ENCODE measurements at places on chromosomes 13 and 19.

DNA sequence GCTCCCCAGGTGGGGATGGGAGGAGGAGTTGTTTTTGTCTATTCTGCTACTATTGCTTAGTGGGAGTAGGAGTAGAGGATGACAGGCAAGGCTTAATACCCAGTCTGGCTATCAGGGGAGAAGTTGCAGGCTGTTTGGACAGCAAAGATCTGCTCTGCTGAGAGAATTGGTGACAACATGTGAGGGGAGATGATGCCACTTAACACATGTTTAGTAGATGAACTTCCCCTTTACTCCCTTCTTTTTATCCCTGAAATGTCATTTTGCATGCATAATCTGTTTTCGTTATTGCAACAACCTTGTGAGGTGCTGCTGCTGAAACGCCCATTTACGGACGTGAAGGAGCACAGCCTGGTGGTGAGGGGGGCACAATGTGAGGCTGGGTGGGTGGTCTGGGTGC is 3.0 kb upstream of the CYP4F12 start:
- DNase-seq: no peak

DNA sequence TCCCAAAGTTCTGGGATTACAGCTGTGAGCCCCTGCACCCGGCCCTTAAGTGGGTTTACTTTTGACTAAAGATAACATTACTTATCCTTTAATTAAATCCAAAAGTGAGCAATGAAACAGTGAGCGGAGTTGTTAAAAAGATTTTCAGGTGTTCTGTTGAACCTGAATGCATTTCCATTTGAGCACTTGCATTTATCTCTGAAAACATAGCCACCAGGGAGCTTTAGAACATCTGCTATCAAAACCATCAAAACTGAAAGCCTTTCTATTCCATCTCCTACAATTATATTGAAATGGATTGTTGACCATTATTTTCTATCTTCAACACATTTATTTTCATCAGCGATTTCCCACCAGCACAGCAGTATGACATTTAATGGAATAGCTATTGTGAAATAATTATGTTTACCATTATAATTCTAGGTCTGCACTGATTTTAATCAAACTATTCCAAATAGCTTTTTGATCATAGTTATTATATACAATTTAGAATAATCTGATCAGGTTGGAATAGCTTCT is 269.0 kb downstream of the FGF14 start:
- no peak for DNase-seq

DNA sequence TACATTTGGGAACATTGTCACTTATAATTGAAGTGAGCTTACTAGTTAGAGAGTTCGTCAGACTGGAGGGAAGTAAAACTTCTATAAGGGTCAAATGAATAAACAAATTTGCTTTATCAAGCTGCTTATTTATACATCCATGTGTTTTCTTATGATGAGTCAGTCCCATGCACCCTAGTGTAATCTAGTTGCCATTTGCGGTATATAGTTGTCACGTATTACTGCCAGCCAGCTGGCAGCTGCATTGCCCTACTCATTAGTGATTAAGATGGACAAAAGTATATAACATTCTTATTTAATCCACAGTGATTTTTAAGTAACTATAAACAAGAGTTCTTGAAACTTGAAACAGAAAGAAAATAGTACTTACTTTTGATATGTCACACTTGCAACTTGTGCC is 182.4 kb downstream of the GPC6 start:
- DNase-seq: no peak

DNA sequence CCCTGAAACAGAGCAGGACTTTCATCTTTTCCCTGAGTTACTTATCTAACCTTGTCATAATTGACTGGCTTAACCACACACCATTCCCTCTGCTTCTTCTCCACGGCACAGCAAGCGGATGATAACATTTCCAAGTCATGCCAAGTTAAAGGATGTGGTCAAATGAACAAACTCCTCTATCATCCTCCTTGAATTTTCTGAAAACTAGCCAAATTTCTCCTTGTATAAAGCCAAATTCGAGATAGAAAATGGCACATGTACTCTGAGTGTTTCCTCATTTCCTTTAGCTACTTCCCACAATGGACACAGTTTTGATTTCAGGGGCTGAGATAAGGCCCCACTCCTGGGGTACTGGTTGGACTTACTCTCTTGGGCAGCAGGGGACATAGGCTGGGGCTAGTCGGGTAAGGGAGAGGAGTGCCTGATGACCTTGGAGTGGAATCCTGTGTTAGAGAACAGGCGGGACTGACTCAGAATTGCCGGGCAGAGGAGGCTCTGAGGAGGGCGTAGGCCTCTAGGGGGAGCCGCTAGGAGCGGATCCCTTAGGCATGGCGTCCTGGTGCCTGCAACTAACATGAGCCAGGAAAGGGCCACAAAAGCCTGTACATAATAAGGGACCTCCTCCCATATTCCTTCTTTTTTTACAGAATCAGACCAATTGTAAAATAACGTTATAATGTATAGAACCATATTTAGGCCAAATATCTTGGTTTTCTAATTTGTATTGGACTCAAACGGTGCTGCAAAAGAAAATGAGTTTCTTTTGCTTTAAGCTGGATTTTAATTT is 20.3 kb upstream of the TMTC4 start:
- no peak for DNase-seq

DNA sequence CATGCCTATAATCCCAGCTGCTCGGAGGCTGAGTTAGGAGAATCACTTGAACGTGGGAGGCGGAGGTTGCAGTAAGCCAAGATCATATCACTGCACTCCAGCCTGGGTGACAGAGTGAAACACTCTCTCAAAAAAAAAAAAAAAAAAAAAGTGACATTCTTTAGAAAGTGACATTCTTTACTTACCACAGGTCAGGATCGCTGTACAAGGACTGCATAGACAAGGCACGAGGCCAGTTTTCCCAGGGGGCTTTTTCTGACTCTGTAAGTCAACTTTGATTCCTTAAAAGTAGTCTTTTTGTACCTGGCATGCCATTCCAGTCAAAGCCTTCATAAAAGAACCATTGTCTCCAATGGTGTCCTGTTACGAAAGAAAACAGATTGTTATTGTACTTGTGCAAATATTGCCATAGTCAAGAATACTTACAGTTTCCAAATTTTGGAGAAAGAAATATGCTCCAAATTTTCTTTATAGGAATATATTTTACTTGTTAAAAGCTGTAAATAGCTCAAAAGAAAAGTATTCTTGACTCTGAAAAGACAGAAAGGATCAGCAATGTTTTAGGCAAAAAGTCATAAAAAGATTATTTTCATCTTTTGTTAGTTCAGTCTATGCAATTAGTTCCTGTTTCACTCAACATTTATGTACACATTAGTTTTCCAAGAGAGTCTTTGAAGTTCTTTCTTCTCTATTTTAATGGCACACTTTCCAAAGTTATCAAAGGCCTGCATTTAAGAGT is 39.3 kb downstream of the CEACAM1 start:
- DNase-seq: no peak

GRCh38 chr19:42306646-42307045 is 4.2 kb upstream of the PAFAH1B3 start:
- DNase-seq: no peak

GRCh38 chr13:22012686-22013085 is 341.8 kb downstream of the FGF9 start:
- no peak for DNase-seq

- DNase-seq: no peak
Observed at GRCh38 chr19:10126213-10126639, 6.5 kb upstream of the EIF3G start.

- DNase-seq: no peak
Observed at GRCh38 chr19:3001235-3001800, 24.0 kb downstream of the TLE6 start.

DNA sequence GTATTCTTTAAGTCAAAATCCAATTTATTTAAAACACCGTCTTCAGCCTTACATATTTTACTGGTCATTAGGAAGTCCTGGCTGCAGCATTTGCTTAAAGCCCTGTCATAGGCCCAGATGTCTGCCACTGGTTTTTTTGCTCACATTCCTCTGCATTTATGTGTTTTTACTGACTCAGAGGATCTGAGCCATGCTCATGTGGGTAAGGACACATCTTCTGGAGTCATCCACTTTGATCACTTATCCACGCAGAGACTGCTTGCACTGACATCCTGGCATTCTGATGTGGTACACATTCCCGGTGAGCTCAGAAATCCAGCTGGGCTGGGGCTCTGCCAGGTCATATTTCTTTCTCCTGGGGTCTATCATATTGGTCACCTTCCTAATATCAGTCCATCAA is 531.7 kb upstream of the ARGLU1 start:
- DNase-seq: no peak

GRCh38 chr13:66154354-66154753 is 1075.8 kb downstream of the PCDH9 start:
- no peak for DNase-seq

- DNase-seq: no peak
Observed at GRCh38 chr13:29713839-29714238, 118.4 kb upstream of the SLC7A1 start.

- no peak for DNase-seq
Observed at GRCh38 chr13:94710881-94711560, 1.3 kb downstream of the SOX21 start.

DNA sequence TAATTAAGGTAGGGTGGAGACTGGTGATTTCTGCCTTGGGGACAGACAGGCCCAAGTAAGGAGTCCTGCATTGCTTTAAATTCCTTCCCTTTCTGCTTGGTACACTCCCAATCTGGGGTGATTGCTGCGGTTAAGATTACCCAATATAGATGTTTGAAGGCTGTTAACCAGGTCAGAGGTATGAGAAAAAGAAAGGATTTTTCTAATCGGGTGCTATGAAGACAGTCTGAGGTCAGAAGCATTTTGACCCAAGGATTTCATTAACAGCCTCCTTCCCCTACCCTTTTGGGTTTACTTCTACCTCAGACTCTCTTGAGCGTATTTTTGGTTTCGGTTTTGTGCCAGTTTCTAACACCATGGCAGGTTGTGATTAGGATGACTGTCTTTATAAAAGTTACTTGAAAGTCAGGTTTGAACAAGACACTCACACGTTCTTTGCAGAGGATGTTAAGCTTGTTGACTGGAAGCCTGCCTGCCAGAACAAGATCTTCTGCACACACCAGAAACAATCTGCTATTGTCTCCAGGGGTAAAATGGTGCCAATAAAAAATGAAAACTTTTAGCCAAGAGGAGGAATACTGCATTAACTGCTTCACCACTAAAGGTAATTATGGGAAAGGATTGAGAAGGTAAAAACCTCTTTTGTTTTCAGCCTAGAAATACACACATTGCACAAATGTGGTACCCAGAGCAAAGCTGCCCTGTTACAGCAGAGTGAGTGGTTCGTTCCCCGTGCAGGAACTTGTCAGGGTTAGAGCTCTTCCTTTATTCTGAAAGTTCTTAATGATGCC is 108.8 kb downstream of the NDFIP2 start:
- DNase-seq: no peak

- DNase-seq: peak; percentile 85
Observed at GRCh38 chr19:37317403-37318209, 53.3 kb upstream of the ZNF527 start.

- no peak for DNase-seq
Observed at GRCh38 chr13:49356223-49356622, 87.6 kb downstream of the CAB39L start.

- DNase-seq: no peak
Observed at GRCh38 chr19:27779954-27780353, 1433.0 kb downstream of the UQCRFS1 start.

GRCh38 chr13:50068508-50068907 is 53.3 kb downstream of the KCNRG start:
- no peak for DNase-seq

DNA sequence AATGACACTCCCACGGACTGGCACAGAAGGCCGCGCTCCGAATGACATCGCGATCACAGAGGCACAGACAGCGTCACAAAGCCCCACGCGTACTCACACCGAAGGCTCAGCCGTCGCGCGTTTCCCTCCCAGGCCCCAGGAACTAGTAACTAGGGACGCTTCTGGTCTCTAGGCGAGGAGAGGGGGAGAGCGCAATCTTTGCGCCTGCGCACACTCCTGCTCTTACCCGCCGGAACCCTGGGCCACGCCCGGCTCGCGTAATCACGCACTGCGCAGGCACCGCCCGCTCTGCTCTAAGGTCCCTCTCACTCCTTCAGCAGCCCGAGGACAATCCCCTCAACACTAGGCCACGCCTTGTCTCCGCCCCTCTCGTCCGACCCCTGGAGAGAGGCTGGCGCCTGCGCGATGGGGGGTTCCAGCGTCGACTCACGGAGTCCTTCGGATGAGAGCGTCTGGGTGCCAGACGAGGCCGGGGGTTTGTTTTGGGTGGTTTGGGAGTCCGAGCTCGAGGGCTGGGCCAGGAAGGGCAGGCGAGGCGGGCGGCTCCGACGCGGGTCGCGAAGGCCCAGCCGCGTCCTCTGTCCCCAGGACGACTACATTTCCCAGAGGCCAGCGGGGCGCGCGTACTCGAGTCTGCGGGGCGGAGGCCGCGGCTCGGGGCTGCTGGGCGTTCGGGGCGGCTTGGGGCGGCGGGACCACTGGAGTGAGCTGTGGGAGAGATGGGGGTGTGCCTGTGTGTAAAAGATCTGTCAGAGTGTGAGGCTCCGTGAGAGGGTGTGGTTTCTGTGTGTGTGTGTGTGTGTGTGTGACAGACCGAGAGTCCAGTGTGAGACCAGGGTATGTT is at the start of gene ZNF471:
Gene ZNF471 (plus strand): TSS at position 410 of the 844 bp plus-strand sequence. CDS start 3,717 bp downstream, outside the sequence.
- DNase-seq: peak; percentile 73

- DNase-seq: no peak
Observed at GRCh38 chr19:43489310-43489709, 15.2 kb downstream of the PHLDB3 start.

DNA sequence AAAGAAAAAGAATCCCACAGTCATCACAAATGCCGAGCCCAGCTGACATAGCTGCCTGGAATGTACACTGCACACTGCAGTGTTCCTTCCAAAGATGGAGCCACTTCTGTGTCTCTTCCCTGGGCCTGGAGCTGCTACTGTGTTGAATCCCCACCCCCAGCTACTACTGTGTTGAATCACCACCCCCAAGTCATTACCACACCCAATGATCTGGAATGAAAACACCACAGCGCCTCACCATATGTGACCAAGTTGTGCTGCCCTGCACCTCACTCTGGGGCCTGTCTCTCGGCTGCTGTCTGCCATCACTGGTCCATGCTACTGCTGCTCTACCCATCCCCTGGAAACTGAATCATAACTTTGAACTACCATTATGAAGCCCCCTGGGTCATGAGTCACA is 861.2 kb downstream of the UQCRFS1 start:
- no peak for DNase-seq

- DNase-seq: no peak
Observed at GRCh38 chr13:94408314-94409036, 71.0 kb downstream of the DCT start.

GRCh38 chr19:39031368-39032062 is 834 bp downstream of the FBXO27 start:
- DNase-seq: peak; percentile 82

All from stimulated activated CD4-positive, alpha-beta T cell treated with anti-CD3 and anti-CD28 coated beads, Interleukin-12 subunit alpha, Interleukin-12 subunit beta, amount 100 ng/mL, for 4 hours (primary cell).